ENCODE measurements at places on chromosomes 7 and 10. TPM values are rescaled to one million over a fixed set of nuclear protein-coding genes. Genes with fewer than 3 reads are reported as not detected.

The HTR7 gene
- total RNA-seq, result 0.16 TPM

The ERVW-1 gene
- total RNA-seq, result not detected

The MYL10 gene
- total RNA-seq, result not detected

The SUPV3L1 gene
- 36.4 TPM for total RNA-seq

The BAMBI gene
- total RNA-seq, result 13.2 TPM

Measured in Right ventricle myocardium superior (tissue), 1 donor.